ENCODE measurements at places on chromosomes 6 and 20.

DNA sequence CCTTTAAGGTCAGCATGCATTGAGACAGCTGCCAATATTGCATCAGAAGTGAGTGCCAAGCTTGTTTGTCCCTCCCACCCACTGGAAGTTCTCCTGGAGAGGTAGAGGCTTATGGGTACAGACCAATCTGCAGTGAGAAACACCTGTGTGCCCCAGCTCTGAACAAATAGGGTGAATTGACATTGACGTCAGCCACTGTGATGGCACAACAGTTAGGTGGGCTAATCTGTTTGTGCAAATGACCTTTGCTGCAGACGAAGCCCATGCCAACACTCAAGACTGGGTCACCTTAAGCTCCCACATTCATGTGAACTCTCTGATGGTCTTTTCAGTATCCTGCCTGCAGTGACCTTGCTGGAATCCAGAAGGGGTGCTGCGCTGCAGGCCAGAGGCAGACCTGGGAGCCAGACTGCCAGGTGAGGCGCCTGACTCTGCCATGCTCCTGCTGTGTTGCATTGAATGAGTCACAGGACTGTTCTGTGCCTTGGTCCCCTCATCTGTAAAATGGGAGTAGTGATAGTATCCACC, 99.9 kb downstream of the ALDH8A1 start:
- DNase-seq, result no peak

GRCh38 chr6:14467591-14467990, 350.0 kb downstream of the CD83 start:
- no peak for DNase-seq

- DNase-seq, result no peak
Measured at GRCh38 chr6:28522594-28523240, 3.0 kb upstream of the GPX5 start.

DNA sequence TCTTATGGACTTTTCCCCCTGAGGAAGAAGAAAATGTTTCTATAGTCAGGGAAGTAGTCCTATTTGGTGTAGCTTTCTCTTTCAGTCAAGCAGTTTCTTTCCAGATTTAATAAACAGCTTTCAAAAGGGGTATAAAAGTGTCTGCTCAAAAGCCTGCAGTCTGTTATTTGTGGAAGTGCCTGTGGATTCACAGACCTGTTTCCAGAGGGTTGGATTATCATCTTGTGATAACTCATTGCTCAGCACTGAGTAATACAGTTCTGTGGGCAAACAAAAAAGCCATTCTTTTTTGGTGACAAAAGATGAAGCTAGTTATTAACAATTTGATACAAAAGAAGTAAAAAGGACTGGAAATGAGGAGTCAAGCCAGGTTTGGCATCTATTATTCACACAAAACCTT, 358.2 kb upstream of the ID4 start:
- no peak for DNase-seq

GRCh38 chr6:84172574-84172973, 54.9 kb downstream of the CEP162 start:
- DNase-seq, result no peak

GRCh38 chr6:146127447-146128215, 98.8 kb downstream of the GRM1 start:
- DNase-seq, result no peak

GRCh38 chr6:143164565-143165105, 103.9 kb downstream of the AIG1 start:
- no peak for DNase-seq

GRCh38 chr20:57893366-57893999, 183.7 kb upstream of the PMEPA1 start:
- no peak for DNase-seq

Measured in stimulated activated CD4-positive, alpha-beta T cell treated with anti-CD3 and anti-CD28 coated beads, Interleukin-1b, Interleukin-23, amount 100 ng/mL, for 4 hours (primary cell).